Renal pelvis (tissue), 12 donors: ENCODE measurements at places on chromosomes 3 and 15. TPM values are rescaled to one million over a fixed set of nuclear protein-coding genes. Genes with fewer than 3 reads are reported as not detected.

Gene ATP10A
- polyA plus RNA-seq, result 3.4 TPM

Gene PCLAF
- polyA plus RNA-seq, result 36.3 TPM

GRCh38 chr3:99859825-99860224 is 42.2 kb downstream of the CMSS1 start:
- peak; percentile 65 for DNase-seq

DNA sequence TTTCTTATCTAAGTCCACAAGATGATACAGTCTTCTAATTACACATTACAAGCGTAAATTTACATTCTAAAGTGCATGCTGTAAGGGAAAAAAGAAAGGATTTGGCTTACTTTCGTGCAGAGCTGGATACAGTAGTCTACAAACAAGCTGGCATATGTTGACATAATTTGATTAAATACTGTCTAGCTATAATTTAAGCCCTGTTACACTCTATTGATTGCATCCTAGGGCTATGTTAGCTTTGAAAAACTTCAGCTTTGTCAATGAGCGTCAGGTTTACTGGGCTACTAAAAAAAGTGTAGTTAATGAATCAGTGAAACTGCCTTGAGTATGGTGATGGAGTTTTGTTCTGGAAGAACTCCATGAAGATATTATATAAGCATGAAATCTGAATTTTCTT is 24.5 kb upstream of the PLCL2 start:
- no peak for DNase-seq
